ENCODE measurements at places on chromosomes 1 and 21. TPM values are rescaled to one million over a fixed set of nuclear protein-coding genes. Genes with fewer than 3 reads are reported as not detected.

- DNase-seq: no peak
These were observed 129.1 kb downstream of the PIK3R3 start for GRCh38 chr1:46003315-46003714.

GRCh38 chr21:21968810-21969209 is 970.6 kb downstream of the NCAM2 start:
- DNase-seq: no peak

- DNase-seq: no peak
These were observed 21.5 kb upstream of the SLC2A1 start for GRCh38 chr1:42979896-42980800.

DNA sequence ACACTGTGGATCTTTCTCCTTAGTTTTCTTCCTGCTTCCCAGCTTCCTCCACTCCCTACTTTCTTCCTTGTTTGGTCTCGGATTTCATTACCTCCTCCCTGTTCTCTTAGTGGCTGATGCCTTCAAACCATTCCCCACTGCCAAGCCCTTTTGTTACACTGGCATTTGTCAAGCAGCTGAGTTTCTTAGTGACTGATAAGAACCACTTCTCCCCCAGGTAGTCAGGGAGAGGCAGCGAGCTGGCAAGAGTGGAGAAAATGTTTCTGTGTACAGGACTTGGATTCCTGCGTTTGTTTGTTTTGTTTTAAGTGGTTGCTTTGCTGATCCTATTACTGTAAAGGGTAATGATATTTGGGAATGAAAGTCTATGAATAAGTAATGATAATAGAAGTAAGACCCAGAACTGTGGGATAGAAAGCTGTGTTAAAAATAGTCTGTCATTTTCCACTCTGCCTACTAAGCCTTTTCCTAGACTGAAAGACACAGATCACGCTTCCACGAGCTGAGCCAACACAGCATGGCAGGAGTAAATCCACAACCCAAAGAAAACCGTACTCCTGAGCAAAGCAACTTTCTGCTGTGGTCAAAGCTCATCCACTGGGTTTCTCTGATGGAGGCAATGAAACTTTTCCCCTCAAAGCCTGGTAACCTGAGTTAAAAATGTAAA is 10.1 kb upstream of the SERTAD4 start:
- DNase-seq: no peak

DNA sequence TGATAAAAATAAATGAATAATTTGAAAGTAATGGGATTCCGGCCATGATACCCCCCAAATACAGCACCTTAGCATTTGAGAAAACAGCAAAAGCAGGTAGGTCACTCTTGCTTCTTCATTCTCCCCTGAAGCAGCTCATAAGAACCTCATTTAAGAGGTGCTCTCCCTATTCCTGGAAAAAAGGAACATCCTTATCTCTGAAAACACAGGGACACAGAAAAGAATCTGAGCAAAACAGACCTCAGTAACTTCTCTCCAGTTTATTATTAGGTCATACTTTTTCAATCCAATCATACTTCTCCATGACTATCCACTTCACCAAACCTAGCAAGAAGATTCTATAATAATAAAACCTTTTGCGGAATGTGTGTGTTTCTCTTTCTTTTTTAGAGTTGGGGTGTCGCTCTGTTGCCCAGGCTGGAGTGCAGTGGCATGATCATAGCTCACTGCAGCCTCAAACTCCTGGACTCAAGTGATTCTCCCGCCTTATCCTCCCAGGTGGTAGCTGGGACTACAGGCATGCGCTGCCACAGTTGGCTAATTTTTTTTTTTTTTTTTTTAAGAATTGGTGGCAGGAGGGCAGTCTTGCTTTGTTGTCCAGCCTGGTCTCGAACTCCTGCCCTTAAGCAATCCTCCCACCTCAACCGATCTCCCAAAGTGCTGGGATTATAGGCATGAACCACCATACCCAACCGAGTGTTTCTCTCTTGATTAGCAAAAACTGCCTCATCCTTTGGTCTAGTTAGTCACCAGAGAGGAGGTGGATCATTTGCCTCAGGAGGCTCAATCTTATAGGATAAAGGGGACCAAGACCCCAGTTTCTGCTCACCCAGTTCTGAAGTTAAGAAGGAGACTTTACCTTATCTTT is 10.6 kb upstream of the TRIM33 start:
- DNase-seq: no peak

OR2W3 gene
- not detected for total RNA-seq

IGSF3 gene
- total RNA-seq: 4.6 TPM

C1orf210 gene
- total RNA-seq: not detected

LRRC42 gene
- total RNA-seq: 34.9 TPM

PLPPR4 gene
- not detected for total RNA-seq

FMO2 gene
- total RNA-seq: not detected

MOV10 gene
- 68.1 TPM for total RNA-seq

FAM131C gene
- total RNA-seq: 1.4 TPM

All from activated T-helper 2 cell treated with anti-CD3 and anti-CD28 coated beads, Interferon-gamma antibody, Interleukin-2, Interleukin-4, amounts not matched to agents 10 μg/mL and 5 μg/mL and 100 μg/mL, durations not matched to agents 14 hours and 24 hours and 36 hours (primary cell).